T-helper 2 cell (primary cell): ENCODE measurements at places on chromosomes 2 and 18.

DNA sequence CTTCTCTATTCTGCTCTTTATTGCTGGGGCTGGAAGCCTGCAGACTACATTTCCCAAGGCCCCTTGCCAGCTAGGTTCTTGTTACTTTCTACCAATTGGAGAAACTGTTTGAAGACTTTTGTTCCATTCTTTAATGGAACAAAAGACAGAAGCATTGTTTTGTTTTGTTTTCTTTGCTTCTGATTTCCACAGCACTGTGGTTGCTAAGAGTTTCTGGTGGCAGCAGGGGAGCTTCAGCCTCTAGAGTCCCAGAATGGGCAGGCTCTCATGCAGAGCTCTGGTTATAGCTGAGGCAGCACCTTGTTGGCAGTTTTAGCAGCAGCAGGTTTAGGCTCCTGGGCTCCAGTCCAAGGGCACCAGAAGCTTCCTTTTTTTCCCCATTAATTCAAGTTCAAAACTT is 234.3 kb downstream of the ETAA1 start:
- no peak for DNase-seq

DNA sequence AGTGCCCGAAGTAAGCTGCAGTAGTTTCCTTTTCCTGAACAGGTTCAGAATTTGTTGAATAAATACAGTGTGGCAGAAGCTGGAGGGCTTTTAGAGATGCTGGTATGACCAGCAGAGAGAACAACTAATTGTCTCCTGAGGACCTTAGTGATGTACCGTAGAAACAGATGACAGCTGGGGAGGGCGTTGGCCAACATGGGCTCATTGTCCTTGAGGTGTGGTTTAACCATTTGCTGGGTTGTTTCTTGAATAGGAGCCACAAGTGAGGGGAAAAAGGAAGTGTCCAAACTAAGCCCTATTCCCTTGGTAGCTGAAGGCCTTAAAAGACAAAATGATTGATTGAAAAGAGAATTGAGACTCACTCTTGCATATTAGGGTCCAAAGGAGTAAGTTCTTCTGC is 11.7 kb upstream of the FAM228A start:
- no peak for DNase-seq

DNA sequence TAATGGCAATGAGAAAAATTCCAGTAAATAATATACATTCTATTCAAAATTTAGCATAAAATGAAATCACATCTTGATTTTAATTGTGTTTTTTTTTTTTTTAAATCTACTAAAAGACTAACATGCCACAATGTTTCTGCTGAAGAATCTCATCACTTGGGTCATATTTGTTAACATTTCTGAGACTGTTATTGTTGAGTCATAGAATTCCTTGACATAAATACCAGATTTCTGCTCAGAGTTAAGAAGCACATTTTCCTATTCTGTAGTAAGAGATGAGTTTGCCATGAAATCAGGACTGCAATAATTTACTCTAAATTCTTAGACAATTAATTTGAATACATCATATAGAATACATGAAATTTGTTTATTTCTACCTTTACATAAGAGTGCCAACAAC is 154.9 kb upstream of the KYNU start:
- no peak for DNase-seq

- DNase-seq, result no peak
Measured at GRCh38 chr2:43081131-43081765, 145.2 kb downstream of the ZFP36L2 start.

- no peak for DNase-seq
Measured at GRCh38 chr2:231568785-231569435, 23.8 kb upstream of the TEX44 start.

DNA sequence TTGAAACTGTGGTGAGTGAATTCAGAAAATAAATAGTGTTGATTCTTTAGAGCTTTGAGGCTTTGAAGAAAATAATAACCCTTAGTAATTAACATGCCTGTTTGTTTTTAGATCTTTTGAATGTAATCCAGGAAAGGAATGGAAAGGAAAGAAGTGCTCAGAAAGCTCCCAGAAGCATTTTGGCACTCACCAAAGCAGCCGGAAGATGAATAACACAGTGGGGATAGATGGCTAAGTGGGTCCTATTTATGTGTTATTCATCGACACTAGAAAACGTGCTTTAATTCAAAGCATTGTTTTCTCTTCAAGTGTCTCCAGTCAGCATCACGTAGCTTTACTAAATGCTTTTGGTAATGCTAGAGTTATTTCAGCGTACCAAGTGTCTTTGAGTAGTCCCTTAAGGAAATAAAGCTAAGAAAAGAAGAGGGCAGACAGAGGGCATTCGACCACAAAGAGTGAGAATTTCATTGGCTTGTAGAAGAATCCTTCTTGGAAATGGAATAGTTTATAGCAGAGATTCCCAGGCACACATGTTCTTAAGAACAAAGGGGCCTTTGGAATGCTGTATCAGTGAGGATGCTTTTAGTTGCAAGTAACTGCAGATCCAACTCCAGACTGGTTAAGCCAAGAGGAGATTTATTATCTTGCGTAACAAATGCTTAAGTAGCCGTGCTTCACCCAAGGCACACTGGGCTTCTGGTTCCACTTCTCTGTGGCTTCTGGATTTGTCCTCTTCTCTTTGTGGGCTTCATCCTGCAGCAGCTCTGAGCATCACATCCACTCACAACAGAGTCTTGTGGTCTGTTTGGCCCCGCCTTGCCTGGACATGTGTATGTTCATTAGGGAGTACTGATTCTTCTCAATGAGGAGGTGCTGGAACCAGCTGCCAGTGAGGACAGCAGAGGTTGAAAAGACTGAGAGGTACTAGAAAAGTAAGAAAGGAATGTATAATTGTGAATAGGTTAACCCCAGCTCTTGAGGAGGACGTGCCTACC is 63.6 kb upstream of the LTBP1 start:
- DNase-seq, result no peak

- DNase-seq, result no peak
Measured at GRCh38 chr2:222920657-222921186, 59.9 kb downstream of the ACSL3 start.
